ENCODE measurements at places on chromosomes 12 and 14. TPM values are rescaled to one million over a fixed set of nuclear protein-coding genes. Genes with fewer than 3 reads are reported as not detected.
A peak's percentile ranks its signal among the peaks of the same experiment; 100 is the strongest.

DNA sequence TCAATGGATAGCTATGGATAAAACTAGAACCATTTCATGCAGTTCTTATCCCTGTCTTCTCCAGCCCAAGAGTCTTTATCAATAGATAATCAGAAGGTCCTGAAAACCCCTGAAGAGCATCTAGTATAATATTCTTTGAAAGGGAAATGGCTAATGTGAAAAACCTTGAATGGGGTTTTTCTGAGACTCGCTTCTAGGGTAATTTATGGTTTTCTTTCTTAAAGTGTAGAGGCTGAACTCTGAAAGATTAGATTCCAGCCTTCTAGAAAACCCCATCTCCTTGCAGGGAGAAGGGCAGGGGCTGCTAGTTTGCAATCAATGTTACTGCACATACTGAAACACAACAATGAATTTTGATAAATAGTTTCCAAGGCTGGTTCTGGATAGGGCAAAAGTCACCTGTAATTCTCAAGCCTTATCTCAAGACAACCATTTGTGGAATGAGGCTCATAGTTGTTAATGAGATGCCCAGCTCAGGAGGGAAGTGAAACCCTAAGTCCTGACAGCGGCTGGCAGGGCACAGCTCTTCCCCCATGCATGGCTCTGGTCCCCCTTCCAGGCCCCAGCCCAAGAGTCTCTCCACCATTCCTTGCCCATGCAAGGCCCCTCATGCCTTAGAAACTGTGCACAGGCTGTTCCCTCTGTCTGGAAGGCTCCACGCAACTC, 33.7 kb upstream of the PYGL start:
- H3K4me1 ChIP-seq, result no peaks in the 10 kb centered on the region
- no peaks in the 10 kb centered on the region for H3K36me3 ChIP-seq
- no peak overlapping the region for H3K27ac ChIP-seq
- H3K4me3 ChIP-seq, result no peak overlapping the region

- no peak for DNase-seq
- peaks cover 5% of the 10 kb centered on the region for H3K4me1 ChIP-seq
- no peaks in the 10 kb centered on the region for H3K36me3 ChIP-seq
- no peaks in the 10 kb centered on the region for H3K27me3 ChIP-seq
- no peak overlapping the region for H3K4me3 ChIP-seq
Observed at GRCh38 chr14:55446833-55447232, 6.4 kb upstream of the TBPL2 start.

DNA sequence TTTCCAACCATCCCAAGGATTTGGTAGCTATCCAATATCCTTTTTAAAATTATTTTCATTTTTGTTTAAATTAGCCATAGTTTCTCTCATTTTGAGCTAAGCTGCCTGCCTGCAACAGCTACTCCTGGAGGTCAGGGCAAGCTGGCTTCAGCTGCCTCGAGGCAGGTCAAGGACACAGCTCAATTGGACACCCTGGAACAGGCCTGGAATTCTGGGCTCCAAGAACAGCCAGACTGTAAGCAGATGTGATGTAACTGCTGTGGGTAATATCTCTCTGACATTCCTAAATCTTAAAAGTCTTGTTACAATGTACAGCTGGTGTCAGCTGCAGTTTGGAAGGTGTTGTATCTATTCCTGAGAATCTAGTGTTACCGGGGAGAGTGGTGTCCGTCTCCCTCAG, 119.8 kb downstream of the KCNK10 start:
- peaks cover 2% of the 10 kb centered on the region for H3K27me3 ChIP-seq
- H3K27ac ChIP-seq, result no peak overlapping the region
- no peak for DNase-seq
- no peaks in the 10 kb centered on the region for H3K36me3 ChIP-seq
- no peaks in the 10 kb centered on the region for H3K4me1 ChIP-seq

DNA sequence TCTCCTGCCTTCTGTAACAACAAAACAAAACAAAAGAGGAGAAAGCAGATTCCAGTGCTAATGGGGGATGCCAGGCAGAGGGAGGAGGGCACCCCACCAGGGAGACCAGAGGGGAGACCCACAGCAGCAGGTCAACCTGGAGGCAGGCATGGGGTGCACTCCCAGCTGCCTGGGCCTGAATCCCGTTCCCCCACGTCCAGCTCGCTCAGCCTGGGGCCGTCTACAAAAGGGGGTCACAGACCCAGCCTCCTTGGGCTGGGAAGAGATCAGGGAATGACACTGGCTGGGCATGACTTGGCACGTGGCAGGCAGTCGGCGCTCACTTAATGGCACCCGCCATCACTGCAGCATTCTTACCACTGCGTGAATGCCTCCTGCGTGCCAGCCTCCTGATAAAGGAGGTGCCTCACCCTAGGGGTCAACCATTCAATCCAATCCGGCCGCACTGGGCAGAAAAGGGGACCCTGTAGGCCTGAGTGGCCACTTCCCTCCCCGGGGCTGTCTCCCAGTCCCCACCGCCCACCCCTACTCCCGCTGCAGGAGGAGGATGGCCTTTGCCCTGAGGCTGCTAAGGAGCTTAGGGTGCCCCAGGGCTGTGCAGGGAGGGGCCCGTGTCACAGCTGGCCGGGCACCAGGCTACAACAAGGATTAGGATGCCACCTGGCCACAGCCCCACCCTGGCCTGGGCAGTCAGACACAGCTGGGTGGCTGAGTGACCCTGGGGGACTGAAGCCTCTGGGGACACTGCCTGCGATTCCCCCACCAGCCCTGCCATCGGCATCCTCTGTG, 87.5 kb downstream of the NCOR2 start:
- H3K27me3 ChIP-seq, result no peaks in the 10 kb centered on the region
- H3K36me3 ChIP-seq, result peaks cover 89% of the 10 kb centered on the region
- H3K4me1 ChIP-seq, result peaks cover 56% of the 10 kb centered on the region
- H3K27ac ChIP-seq, result peak overlapping the region; percentile 15
- DNase-seq, result no peak

DNA sequence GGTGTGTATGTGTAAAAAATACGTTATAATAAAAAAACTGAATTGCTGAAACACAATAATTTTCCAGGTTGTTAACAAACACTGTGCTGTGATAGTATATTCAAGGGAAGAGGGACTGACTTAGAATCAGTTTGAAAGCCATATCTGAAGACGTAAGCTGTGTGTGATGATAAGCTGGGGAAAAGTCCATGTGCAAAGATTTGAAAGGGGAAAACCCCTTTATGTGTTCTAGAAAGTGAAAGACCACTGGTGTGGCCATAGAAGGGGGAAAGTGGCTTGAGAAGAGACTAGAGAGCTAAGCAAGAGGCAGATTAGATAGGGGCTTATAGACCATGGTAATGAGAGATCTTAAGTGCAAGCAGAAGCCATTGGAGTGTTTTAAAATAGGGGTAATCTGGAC, 195.9 kb upstream of the GZMB start:
- no peak overlapping the region for H3K4me3 ChIP-seq
- H3K27ac ChIP-seq, result no peak overlapping the region
- DNase-seq, result no peak
- H3K36me3 ChIP-seq, result no peaks in the 10 kb centered on the region
- no peaks in the 10 kb centered on the region for H3K4me1 ChIP-seq
- H3K27me3 ChIP-seq, result no peaks in the 10 kb centered on the region

- peaks cover 2% of the 10 kb centered on the region for H3K4me1 ChIP-seq
- no peak overlapping the region for H3K4me3 ChIP-seq
- no peaks in the 10 kb centered on the region for H3K27me3 ChIP-seq
- H3K36me3 ChIP-seq, result no peaks in the 10 kb centered on the region
Observed at GRCh38 chr14:102819176-102819628, 42.0 kb downstream of the TRAF3 start.

GRCh38 chr12:44428825-44429224, 447.3 kb downstream of the NELL2 start:
- H3K4me3 ChIP-seq, result no peak overlapping the region
- H3K27me3 ChIP-seq, result no peaks in the 10 kb centered on the region
- no peaks in the 10 kb centered on the region for H3K4me1 ChIP-seq
- no peak for DNase-seq

DNA sequence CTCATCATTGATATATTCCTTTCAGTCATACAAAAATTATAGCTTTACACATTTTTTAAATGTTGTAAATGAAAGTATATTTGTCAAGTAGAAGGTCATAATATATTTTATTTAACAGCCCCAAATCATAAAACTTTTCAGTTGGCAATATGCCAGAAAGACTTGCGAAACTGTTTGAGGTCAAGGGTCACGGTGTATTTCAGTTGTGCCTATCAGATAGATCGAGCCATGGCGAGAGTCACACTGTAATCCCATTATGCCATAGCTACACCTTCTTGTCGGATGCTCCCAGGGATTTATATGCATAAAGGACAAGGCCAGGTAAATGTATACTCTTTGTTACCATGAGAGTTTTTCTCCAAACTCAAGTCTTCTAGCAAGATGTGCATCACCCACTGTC, 26.7 kb upstream of the G2E3 start:
- no peak overlapping the region for H3K4me3 ChIP-seq
- H3K27ac ChIP-seq, result no peak overlapping the region
- no peaks in the 10 kb centered on the region for H3K27me3 ChIP-seq
- no peak for DNase-seq
- no peaks in the 10 kb centered on the region for H3K4me1 ChIP-seq
- no peaks in the 10 kb centered on the region for H3K36me3 ChIP-seq

DNA sequence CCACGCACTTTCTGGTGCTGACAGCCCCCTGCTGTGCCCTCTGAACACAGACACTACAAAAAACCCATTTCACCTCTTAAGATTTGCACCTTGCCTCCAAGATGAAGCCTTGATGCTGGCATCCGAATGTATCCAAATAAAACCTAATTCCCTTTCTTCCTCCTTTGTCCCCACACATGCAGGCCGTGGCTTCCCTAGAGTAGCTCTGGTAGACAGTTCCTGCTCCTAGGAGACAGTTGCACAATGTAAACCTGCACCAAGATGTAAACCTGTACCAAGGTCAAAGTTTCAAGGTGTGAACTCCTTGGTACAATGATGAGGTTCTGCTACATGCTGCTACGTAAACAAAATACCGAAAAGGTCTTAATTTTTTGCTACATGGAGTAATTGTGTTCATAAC, 625 bp upstream of the ABHD12B start:
- no peaks in the 10 kb centered on the region for H3K4me1 ChIP-seq
- H3K27ac ChIP-seq, result no peak overlapping the region
- H3K27me3 ChIP-seq, result peaks cover 43% of the 10 kb centered on the region
- no peaks in the 10 kb centered on the region for H3K36me3 ChIP-seq
- no peak overlapping the region for H3K4me3 ChIP-seq
- DNase-seq, result no peak

GRCh38 chr12:15691388-15691787, 97.8 kb downstream of the EPS8 start:
- H3K4me3 ChIP-seq, result no peak overlapping the region
- peaks cover 5% of the 10 kb centered on the region for H3K4me1 ChIP-seq
- H3K36me3 ChIP-seq, result no peaks in the 10 kb centered on the region
- no peak overlapping the region for H3K27ac ChIP-seq
- no peaks in the 10 kb centered on the region for H3K27me3 ChIP-seq

GRCh38 chr12:97017213-97017612, 110.2 kb downstream of the NEDD1 start:
- H3K27me3 ChIP-seq, result no peaks in the 10 kb centered on the region
- H3K4me1 ChIP-seq, result no peaks in the 10 kb centered on the region
- H3K4me3 ChIP-seq, result no peak overlapping the region

DNA sequence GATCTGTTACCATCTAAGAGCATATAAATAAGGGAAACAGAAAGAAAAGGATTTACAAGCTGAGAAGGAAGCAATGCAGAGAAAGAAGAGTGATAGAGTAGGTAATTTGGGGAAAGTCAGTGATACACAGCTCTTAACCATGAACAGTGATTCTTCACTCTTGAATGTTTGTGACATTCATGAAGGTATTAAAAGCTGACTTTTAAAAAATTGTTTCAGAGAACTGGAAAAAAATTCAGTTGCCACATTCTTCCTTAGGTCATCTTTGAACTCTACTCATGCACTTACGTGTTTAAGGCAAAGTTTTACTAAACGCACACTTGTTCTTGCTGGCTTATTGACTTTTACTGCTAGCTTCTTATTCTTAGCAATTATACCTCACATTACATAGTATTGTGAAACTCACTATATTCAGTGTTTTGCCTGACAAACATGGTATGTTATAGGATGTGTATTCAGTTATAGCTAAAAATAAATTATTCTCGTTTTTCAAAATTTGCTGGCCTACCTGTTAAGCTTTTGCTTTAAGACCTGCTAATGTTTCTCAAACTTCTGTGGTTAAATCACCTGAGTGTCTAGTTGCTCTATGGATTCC, 10.9 kb downstream of the HIF1A start:
- H3K27ac ChIP-seq, result no peak overlapping the region
- H3K4me3 ChIP-seq, result no peak overlapping the region
- H3K4me1 ChIP-seq, result no peaks in the 10 kb centered on the region
- no peak for DNase-seq

GRCh38 chr12:56877195-56878009, 56.8 kb downstream of the SDR9C7 start:
- DNase-seq, result no peak
- no peaks in the 10 kb centered on the region for H3K36me3 ChIP-seq
- H3K4me1 ChIP-seq, result no peaks in the 10 kb centered on the region
- H3K4me3 ChIP-seq, result no peak overlapping the region

GRCh38 chr14:77314043-77314442, 6.6 kb downstream of the POMT2 start:
- H3K27me3 ChIP-seq, result no peaks in the 10 kb centered on the region
- H3K36me3 ChIP-seq, result peaks cover 1% of the 10 kb centered on the region
- peaks cover 46% of the 10 kb centered on the region for H3K4me1 ChIP-seq
- peak overlapping the region; percentile 71 for H3K27ac ChIP-seq
- DNase-seq, result peak; percentile 58
- no peak overlapping the region for H3K4me3 ChIP-seq

DNA sequence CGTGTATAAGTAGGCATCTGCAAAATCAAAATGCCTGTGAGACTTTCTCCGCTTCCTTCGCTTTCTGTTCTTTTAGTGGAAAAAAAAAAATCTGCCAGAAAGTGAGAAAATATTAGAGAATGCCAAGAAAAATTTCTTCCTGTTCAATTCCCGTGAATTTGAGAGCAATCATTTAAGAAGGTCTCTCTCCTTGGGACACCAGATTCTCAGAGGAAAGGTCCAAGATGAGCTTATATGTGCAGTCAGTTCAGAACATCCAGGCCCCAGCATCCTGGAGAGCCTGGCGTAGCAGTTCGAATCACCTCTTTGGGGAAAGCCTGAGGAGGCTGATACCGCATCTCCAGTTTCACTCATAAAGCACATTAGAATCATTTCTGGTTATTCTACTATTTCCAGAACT, 912.8 kb downstream of the GALC start:
- H3K4me3 ChIP-seq, result no peak overlapping the region
- peak; percentile 84 for DNase-seq
- no peaks in the 10 kb centered on the region for H3K36me3 ChIP-seq
- peak overlapping the region; percentile 74 for H3K27ac ChIP-seq
- H3K4me1 ChIP-seq, result peaks cover 2% of the 10 kb centered on the region

DNA sequence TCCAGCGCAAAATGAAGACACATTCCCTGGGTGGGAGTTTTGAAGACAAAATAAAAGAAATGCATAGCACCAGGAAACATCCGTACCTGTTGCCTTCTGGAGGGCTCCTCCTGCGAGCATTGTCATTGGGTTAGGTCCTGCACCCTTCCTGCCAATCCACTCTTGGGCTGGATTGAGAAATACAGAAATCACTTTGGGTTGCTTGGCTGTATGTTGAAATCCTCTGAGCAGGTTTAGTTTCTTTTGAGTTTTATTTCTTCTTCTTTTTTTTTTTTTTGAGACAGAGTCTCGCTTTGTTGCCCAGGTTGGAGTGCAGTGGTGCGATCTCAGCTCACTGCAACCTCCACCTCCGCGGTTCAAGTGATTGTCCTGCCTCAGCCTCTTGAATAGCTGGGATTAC, 67.6 kb downstream of the ARF6 start:
- H3K4me3 ChIP-seq, result no peak overlapping the region
- DNase-seq, result no peak
- H3K27ac ChIP-seq, result no peak overlapping the region

LRRC10 gene
- not detected for total RNA-seq

SLC17A8 gene
- 0.35 TPM for total RNA-seq

ORAI1 gene
- total RNA-seq, result 12.2 TPM

AREL1 gene
- 13.9 TPM for total RNA-seq

IGF1 gene
- 26.5 TPM for total RNA-seq

CFAP251 gene
- total RNA-seq, result 1.7 TPM

GPRC5D gene
- total RNA-seq, result not detected

DLST gene
- 38.6 TPM for total RNA-seq

OTUB2 gene
- 0.93 TPM for total RNA-seq

PRB2 gene
- total RNA-seq, result not detected
